ENCODE measurements at places on chromosomes 6 and 20. TPM values are rescaled to one million over a fixed set of nuclear protein-coding genes. Genes with fewer than 3 reads are reported as not detected.

Gene MEI4
- total RNA-seq: not detected

Gene NFKBIE
- 26.9 TPM for total RNA-seq

Gene SLC22A7
- not detected for total RNA-seq

GRCh38 chr6:124283486-124283885 is 479.8 kb downstream of the NKAIN2 start:
- no peak for ATAC-seq

DNA sequence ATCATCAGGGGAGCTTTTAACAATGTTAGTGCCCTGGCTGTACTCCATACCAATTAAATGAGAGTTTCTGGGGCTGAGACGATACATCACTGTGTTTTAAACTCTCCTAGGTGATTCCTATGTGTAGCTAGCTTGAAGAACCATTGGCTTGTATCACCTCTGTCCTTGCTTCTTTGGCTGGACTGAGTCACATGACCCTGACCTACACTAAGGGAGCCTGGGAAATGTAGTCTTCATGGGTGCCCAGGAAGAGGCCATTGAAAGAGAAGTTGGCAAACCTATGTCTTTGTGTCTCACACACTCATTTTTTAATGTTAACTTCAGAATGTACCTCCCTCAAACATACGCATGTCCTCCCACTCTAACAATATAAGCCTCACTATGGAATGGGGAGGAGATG is 506.6 kb downstream of the DHX35 start:
- no peak for ATAC-seq

DNA sequence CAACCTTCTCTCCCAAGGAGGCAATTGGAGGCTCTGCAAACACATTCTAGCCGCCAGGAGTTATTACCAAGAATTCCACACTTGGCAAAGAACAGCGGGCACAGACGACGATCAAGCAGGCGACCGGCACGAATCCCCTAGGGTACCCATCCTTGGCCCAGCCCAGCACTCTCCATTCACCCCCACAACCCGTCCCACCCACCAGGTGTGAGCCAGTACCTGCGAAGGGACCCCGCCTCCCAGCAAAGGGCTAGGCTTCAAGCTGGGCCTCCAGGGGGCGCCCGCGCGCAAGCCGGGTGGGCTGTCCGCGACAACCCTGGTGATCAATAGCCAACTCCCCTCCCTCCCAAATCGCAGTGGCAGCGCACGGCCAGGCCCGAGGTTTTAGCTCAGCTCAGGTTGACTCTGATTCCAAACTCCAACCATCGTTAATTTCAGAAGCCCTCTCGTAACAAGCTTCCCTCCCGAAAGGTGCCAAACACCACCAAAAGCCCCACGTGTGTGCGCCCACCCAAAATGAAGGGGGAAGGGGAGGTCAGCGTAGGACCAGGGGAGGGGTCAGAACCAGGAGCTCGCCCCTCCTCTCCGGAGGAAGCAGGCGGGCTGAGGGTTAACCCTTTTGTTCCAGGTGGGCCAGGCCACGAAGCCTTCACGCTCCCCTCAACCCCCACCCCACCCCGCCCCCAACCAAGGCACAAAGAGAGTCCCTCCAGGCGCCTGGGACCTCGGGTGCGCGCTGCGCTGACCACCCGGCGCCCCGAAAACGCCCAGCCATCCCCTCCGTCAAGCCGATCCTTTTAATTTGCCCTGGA is 2.1 kb downstream of the SALL4 start:
- peak; percentile 56 for ATAC-seq

DNA sequence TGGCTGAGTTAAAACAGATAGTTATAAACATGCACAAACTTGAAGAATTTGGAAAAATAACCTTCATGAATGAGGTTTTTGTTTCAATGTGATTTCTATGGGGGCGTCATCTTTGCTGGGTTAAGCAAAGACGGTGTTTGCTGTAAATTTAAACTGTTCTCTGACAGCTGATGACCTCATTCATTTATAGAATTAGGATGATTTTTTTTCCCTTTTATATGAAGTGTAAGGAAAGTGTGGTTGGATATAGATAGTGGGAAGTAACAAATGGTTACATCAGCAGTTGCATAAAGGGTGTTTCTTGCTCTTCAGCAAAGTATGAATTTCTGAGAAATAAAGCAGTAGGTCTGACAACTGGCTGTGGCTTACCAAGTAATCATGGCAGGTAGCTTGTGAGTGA is 137.2 kb upstream of the CENPW start:
- ATAC-seq: no peak
